K562 (cell line): ENCODE measurements at places on chromosomes 5 and 9. TPM values are rescaled to one million over a fixed set of nuclear protein-coding genes. Genes with fewer than 3 reads are reported as not detected.
A peak's percentile ranks its signal among the peaks of the same experiment; 100 is the strongest.

PLAC8L1 gene
- total RNA-seq: 0.27 TPM in 1 of 2 replicates, not detected in the other

FGF1 gene
- total RNA-seq: not detected in 2 replicates

TMEM141 gene
- total RNA-seq: 78.7 and 94.7 TPM in 2 replicates

GRCh38 chr5:150458802-150459557, 9.4 kb upstream of the RPS14 start:
- peak; percentile 88 for DNase-seq

GRCh38 chr5:154714266-154714986, 40.8 kb upstream of the LARP1 start:
- no peak for DNase-seq

GRCh38 chr5:169691471-169691870, 54.4 kb downstream of the DOCK2 start:
- DNase-seq: no peak

SH3RF2 gene
- total RNA-seq: 0.07 TPM in 1 of 2 replicates, not detected in the other

GRCh38 chr9:2567922-2568321, 53.7 kb upstream of the VLDLR start:
- DNase-seq: no peak

ORM2 gene
- 0.98 and 1.5 TPM in 2 replicates for total RNA-seq

EDIL3 gene
- 0.09 and 0.11 TPM in 2 replicates for total RNA-seq

PCDHGA2 gene
- total RNA-seq: 0.18 and 0.27 TPM in 2 replicates

GRM6 gene
- not detected in 2 replicates for total RNA-seq

NEUROG1 gene
- not detected in 2 replicates for total RNA-seq

DNA sequence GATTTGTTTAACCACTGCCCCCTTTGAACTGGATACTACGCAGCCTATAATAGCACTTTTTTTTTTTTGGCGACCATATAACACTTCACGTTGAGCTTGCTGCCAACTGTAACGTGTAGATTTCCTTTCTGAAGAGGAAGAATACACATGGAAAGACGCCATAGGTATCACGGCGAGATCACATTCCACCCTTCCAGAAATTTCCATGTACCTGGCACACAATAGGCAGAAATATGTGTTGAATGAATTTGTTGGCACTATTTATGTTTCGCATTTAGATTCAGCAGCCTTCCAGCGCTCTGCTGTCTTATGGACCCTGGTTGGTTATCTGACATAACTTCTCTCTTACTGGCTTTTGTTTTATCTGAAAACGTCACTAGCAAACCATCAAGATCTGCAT, 250.3 kb downstream of the SLIT3 start:
- no peak for DNase-seq

DNA sequence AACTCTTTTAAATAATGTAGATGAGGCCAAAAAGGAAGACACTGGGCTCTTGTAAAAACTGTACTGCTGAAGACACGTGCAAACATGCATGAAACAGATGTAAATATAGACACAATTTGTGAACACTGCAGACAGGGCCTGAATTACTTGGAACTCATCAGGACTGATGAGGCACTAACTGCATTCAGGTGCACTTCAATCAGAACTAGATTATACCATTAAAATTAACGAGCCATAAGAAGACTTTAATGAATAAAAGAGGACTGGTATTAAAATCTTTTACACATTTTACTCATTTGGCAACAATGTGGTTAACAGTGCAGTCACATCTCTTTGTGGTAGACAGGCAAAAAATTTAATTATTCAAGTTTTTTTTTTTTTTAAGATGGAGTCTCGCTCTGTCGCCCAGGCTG, 13.4 kb upstream of the ZCCHC9 start:
- no peak for DNase-seq

DNA sequence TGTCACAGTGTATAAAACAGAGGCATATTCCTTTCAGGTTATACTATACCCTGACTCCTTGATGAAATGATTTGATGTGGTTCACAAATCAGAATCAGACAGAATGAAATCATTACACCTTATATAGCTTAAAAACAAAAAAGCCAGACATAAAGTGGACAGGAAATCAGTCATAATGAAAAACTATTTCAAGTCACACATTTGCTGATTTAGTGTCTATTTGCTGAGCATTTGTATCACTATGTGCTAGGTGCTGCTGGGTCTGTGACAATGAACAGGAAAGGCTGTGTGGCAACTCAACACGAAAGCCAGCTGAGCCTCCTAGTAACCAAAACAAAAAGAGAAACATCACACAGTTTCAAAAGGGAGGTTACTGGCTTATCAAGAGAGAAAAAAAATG, 194.0 kb downstream of the EFNA5 start:
- no peak for DNase-seq

GRCh38 chr5:170606941-170607340, 103.1 kb downstream of the KCNIP1 start:
- DNase-seq: no peak

CTXN3 gene
- total RNA-seq: not detected in 2 replicates

- DNase-seq: peak; percentile 26
Observed at GRCh38 chr9:128323791-128324190, 1.2 kb downstream of the COQ4 start.
